Left renal cortex interstitium (tissue), 4 donors: ENCODE measurements at places on chromosomes 7 and 10. TPM values are rescaled to one million over a fixed set of nuclear protein-coding genes. Genes with fewer than 3 reads are reported as not detected.

GRCh38 chr10:7260412-7260900, 150.4 kb downstream of the SFMBT2 start:
- DNase-seq: peak; percentile 66

DNA sequence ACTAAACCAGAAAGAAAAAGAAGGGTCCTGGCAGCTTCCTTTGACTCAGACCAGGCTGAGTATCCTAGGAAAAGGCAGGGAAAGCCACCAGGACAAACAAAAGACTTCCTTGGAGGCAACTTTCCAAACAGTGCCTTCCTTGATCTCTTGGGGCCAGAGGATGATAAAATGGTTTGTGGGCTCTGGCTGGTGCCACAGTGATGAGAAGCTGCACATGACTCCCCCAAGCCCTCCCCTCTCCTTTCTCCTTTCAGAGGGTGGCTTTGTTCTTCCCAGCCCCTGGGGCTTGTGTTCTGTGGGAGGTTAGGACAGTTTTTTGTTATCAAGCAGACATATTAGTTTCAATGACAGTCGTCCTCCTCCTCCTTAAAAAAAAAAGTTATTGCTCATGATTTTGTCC, 183.2 kb downstream of the SEM1 start:
- no peak for DNase-seq

- no peak for DNase-seq
Observed at GRCh38 chr10:119754936-119755335, 29.1 kb downstream of the INPP5F start.

DNA sequence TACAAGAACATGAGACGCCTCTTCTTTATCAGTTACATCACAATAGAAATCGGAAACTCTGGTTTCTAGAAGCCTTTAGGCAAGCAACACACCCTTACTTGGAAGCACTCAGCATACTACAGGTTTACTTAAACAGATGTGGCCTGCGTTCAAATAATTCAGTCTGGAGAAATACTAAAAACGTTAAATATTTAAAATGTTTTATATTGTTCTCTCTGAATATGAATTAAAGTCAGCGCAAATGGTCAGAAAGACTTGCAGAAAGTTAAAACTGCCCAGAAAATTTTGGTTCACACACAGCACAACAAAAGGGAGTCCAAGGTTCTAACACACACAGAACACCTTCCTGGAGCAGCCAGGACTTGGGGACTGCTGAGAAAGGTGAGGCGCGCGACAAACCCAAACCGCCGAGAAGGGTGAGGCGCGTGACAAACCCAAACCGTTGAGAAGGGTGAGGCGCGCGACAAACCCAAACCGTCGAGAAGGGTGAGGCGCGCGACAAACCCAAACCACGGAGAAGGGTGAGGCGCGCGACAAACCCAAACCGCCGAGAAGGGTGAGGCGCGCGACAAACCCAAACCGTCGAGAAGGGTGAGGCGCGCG, 25.8 kb downstream of the ESYT2 start:
- no peak for DNase-seq

GRCh38 chr7:42588876-42589275, 323.0 kb downstream of the C7orf25 start:
- DNase-seq: no peak

RBP3 gene
- polyA plus RNA-seq: 0.17 TPM
